ENCODE measurements at places on chromosomes 1 and 21.

DNA sequence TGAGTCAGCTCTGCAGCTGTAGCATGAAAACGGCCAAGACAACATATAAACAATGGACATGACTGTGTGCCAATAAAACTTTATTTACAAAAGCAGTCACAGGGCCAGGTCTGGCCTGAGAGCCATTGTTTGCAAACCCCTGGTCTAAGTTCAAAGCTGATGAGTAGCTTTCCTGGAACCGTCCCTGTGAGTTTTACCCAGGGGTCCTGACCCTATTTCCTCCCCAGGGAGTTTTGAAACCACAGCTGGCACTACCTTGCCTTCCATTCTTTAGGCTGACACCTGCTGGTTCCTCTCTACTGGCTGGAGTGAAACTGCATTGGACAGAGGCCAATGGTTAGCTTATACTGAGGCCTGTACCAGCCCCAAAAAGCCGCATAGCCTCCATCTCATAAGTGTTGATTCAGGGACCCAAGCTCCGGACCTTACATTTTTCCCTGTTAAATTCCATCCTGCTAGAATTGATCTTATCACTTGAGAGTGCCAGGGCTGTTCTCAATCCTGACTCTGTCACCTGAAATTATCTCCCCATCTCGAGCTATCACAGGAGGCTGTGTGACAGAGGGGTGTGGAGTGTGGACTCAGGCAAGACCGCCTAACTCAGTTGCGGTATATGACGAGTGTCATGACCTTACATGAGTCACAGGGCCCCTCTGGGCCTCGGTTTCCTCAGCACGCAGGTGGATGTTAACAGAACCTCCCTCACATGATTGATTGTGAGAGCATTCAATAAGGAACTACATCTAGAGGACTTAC lies 343.6 kb downstream of the NPHP4 start:
- peak; percentile 54 for DNase-seq

DNA sequence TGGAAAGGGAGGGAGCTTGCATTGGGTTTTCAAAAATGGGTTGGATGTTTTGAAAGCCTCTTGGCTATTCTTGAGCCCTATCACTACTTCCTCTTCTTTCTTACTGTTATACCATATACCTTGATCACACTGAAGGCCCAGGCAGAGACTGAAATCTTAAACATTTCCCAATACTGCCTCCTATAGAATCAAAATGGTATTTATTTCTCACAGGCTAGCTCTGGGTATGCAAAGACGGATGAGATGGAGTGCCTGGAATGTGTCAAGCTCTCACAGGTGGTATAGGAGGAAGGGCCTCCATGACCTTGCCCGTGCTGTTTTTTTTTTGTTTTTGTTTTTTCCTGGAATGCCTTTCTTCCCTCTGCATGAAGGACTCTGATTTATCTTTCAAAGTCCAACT lies 268.4 kb upstream of the USP24 start:
- no peak for DNase-seq

GRCh38 chr1:234331507-234331906 lies 41.7 kb upstream of the COA6 start:
- DNase-seq: no peak

DNA sequence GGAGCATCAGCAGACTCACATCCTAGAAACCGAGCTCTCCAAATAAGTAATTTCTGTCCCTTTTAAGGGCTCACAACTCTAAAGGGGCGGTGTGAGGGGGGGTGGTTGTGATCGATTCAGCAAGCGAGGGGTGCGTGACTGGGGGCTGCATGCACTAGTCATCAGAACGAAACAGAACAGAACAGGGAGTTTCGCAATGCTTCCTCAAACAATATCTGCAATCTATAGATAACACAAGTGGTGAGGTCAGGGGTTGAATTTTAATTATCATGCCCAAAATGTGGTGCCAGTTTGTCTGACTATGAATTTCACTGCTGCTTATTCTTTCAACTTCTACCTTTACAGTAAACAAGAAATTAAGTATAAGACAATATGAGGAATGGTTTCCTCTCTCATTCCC lies 1003.0 kb upstream of the NCAM2 start:
- no peak for DNase-seq

GRCh38 chr1:84541679-84542078 lies 32.6 kb downstream of the CTBS start:
- no peak for DNase-seq

- DNase-seq: no peak
These were observed 7.3 kb upstream of the ACOT11 start for GRCh38 chr1:54540582-54541295.

DNA sequence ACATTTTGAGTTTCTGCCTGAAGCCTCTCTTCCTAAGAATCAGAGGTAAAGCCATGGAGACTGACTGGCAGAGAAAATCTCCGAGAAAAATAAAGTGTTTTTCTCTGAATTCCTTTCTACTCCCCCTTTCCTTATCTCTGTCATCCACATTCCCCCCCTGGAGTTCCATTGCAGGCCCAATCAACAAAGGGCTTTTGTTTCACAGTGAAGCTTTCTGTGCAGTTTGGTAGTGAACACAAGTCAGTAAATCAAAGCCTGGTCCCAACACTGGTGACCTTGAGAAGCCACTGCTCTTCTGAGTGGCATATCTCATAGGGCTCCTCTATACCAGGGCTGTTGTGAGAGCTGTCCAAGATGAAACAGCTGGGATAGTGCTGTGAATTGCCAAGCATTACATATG lies 228.4 kb downstream of the SEC16B start:
- no peak for DNase-seq

DNA sequence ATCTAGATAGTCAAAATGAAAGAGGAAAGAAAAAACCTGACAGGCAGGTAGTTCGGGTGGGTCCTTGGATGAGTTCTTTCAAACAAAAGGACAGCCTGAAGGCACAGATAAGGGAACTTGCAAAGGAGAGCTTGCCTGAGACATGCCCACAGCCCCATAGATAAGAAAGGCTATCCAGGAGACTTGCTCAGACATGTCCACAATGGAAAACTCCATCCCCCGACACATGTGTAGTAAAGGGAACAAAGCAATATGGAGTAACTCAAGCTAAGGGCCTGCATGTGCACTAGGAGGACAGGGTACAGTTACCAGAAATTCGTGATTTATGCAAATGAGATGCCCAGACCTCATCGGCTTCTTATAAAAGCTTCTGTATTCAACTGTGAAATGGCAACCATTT lies 281.5 kb downstream of the NEGR1 start:
- DNase-seq: peak; percentile 12

- no peak for DNase-seq
These were observed 64.5 kb upstream of the CHRM3 start for GRCh38 chr1:239321877-239322276.

GRCh38 chr1:237852342-237852741 lies 38.4 kb downstream of the ZP4 start:
- no peak for DNase-seq

- DNase-seq: no peak
These were observed 94.6 kb downstream of the IGSF21 start for GRCh38 chr1:18201997-18202719.

- DNase-seq: no peak
These were observed 99.0 kb upstream of the C1orf105 start for GRCh38 chr1:172321451-172321850.

GRCh38 chr21:32212116-32212515 lies 66.7 kb downstream of the MIS18A start:
- DNase-seq: no peak

- no peak for DNase-seq
These were observed 217.5 kb upstream of the PLXNA2 start for GRCh38 chr1:208461680-208462079.

DNA sequence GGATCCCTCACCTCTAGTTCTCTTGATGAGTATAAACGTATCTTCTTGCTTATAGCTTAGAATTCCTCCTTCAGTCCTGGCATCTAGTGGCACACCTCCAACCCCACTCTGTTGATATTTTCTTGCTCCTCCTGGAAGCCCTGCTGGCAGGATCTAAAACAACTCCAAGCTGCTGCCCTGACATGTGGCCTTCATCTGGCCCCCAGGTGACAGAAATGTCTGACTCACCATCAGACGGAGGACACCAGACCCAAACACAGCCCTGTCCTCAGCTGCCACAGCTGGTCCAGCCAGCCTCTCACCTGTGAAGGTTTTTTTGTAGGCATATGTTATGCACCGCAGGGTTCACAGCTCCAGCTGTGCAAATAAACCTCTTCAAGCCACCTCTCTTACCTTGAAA lies 53.4 kb downstream of the KRTAP19-8 start:
- peak; percentile 78 for DNase-seq

DNA sequence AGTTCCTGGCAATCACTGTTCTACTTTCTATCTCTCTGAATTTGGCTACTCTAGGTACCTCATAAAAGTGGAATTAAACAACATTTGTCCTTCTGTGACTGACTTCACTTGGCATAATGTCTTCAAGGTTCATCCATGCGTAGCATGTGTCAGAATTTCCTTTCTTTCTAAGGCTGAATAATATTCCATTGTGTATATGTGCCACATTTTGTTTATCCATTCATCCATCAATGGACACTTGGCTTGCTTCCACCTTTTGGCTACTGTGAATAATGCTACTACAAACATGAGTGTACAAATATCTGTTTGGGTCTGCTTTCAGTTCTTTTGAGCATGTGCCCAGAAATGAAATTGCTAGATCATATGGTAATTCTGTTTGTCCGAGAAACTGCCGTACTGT lies 14.7 kb downstream of the CACHD1 start:
- peak; percentile 89 for DNase-seq

DNA sequence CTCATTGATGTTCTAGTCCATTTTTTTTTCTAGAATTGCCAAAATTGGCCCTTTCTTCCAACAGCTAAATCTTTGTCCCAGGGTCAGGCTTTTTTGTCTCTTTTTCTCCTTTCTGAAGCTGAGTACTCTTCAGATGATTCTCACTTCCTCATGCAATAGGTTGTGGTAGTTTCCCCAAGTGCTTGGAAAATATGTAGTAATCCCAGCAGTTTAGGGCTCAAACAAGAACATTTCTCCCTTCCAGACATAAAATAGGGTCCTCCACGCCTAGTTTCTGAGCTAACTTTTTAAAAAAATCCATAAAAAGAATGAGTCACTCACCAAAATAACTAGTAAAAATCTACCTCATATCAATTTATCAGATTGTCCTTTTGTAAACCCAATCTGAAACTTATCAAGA lies 10.0 kb upstream of the MCOLN3 start:
- DNase-seq: no peak

DNA sequence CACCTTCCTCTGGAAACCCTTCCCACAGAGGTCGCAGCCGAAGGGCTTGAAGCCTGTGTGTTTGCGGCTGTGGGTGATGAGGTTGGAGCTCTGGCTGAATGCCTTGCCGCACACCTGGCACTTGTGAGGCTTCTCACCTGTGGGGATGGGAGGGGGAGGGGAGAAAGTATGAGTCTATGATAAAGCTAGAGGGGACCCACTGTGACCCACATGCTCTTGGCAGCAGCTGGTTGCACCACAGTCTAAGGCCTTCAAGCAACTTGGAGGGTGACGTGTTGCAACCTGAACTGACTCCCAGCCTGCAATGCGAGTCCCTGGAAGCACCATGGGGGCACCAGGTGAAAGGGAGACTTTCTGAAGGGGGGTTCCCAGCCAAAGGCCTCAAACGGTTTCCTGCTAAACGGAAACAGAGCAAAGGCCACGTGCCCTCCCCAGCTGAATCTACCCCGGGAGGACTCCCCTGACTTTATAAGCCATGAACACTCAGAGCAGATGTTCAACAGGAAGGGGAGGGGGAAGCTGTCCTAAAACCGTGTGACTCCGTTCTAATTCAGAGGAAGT lies 10.6 kb downstream of the GFI1 start:
- peak; percentile 58 for DNase-seq

- no peak for DNase-seq
These were observed 17.7 kb downstream of the NENF start for GRCh38 chr1:212450331-212450881.

DNA sequence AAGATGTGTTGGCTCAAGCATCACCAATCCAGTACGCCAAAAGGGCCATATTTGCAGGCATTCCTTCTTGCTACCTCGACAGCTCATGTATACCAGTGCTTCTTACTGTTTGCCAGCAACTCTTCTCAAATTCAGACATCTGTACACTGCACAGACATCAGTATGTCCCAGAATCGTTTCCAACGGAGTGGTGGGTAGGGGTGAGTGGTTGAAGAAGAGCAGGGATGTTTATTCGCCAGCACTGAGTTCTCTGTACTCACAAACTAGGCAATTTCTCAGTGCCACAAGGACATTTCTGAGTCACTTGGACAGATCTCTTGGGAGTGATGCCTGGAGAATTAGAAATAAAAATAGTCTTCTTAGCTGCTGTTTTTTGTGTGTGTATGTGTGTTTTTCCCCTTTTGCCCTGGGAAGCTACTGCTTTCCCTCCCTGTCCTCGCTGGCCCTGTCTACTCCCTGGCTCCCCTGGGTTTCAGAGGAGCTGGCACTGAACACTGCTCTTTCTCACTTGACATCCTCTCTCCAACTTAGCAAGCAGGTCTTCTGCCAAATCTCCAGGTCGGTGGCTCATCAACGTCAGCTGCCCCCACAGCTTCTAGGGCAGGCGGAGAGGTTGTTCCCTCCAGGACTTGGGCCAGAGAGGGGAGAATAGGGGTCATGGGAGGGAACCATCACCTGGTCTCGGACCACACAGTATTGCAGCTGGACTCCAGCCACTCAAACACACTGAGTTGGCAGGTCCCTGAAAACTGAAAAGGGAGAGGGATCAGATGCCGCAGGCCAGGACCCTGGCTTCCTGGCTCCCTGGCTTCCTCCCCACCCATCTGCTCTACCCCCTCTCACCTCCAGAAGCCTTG lies 90.5 kb downstream of the NMNAT2 start:
- no peak for DNase-seq

DNA sequence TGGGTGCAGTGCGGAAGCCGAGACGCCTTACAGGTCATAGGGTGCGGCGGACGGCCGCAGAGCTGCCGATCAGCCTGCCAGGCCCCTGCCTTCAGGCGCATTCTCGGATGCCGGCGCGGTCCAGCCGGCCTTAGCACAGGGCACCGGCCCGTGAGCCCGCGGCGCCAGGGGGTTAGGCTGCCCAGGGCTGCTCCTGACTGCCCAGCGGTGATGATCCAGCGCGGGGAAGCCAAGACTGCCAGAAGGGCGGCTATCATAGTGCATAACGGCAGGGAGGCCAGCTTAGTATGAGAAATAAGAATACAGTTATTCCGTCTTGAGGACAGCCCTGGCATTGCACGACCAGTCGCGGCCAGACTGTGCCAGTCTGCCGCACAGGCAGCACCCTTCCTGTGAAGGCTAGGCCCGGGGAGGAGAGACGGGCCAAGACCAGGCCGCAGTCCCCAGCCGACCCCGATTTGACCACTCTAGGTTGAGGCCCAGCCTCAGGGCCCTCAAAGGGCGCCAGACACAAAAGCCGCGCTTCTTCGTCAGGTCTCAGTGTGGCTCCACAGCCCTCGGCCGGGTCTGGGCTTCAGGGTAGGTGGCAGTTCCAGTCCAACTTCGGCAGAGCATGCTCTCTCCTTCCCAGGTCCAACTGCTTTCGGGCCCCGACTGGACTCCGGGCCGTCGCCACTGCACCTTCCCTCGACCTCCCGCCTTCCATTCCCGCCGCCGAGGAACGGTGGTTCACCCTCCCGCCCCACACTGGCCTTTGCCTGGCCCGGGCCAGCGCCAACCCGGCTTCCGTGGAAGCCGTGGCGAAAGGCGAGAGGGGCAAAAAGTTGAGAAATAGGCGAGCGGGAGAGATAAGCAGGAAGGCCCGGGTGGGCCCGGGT lies 829 bp downstream of the ALX3 start:
- no peak for DNase-seq
